ENCODE measurements at places on chromosomes 4 and X.

DNA sequence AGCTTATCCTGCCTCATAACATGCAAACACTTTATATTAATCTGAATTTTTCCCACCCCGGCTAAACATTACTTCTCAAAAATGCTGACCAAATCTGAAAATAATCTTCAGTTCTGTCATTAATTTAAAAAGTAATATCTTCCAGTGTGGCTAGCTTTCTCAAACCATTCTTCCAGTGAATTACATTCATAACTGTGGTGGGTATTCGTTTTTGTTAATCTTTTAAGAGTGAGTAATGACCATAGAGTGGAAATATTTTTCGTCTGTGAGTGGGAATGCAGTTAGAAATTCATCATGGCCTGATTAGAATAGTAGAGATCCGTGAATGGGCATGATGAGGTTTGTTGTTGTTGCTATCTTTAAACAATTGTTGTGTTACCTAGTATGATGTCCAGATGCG, 138.6 kb upstream of the SFRP2 start:
- DNase-seq: no peak

- no peak for DNase-seq
Measured at GRCh38 chrX:82585868-82586267, 922.2 kb upstream of the POU3F4 start.

GRCh38 chrX:40418813-40419195, 162.0 kb upstream of the ATP6AP2 start:
- DNase-seq: no peak

- DNase-seq: no peak
Measured at GRCh38 chrX:151336809-151337208, 60.2 kb upstream of the VMA21 start.

DNA sequence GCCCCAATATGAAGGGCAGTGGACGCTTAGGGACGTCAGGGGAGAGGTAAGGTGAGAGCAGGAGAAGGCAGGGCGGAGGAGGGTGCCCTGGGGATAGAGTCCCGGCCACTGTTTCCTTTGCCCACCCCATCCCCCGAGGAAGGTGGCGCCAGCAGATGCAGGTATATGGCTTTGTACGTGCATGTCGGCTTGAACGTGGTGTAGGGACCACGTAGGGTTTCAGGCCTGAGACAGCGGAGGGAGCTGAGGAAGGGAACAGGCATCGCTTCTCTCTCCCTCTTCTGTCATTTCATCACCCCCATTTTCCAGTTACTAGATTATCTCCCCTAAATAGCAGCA, 97.9 kb downstream of the PHKA2 start:
- no peak for DNase-seq

GRCh38 chr4:124095621-124096020, 616.9 kb downstream of the ANKRD50 start:
- DNase-seq: no peak

GRCh38 chr4:159069922-159070321, 33.0 kb upstream of the RAPGEF2 start:
- DNase-seq: no peak

DNA sequence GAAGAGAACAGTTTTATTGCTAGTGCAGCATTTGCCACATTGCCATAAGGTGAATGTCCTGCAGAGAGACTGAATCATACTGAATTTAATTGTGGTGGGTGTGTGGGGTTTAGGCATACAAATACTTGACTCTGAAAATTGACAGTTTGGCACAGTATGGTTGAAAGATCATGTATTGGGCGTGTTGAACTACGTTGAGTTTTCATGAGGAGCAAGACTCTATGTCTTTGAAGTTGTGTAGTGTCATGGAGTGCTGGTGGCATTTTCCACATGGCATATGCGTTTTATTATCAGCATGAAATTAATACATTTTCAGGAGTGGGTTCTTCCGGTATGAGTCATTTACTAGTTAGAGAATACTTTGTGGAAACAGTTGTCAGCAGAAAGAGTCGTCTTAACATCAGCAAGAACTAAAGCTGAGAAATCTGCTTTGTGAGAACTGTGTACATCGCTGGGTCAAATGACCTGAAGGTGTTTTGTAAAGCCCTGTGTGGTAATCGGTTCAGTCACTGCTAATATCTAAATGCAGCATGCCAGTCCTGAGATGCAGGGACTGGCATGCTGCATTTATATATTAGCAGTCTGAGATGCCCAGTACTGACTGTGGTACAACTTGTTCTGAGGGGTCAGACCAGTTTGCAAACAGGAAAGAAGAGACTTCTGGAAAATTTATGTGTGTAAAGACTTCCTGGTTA, 50.3 kb downstream of the ARHGAP10 start:
- DNase-seq: no peak

DNA sequence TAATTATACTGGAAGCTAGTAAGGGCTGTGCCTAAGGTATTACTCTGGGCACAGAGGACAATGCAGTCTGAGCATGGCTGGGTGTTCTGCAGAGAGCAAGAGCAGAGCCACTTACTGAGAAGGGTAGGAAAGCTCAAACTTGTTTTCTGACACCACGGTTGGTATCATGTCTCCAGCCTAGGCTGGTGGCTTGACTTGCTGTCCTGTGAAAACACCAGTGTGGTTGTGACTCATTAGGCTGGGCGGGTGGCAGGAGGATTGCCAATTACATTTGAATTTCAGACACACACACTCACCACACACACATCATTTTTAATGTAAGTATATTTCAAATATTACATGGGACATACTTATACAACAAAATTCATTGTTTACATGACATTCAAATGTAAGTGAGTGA, 19.7 kb upstream of the MTM1 start:
- DNase-seq: no peak

- DNase-seq: no peak
Measured at GRCh38 chr4:106852426-106852825, 183.7 kb downstream of the DKK2 start.

DNA sequence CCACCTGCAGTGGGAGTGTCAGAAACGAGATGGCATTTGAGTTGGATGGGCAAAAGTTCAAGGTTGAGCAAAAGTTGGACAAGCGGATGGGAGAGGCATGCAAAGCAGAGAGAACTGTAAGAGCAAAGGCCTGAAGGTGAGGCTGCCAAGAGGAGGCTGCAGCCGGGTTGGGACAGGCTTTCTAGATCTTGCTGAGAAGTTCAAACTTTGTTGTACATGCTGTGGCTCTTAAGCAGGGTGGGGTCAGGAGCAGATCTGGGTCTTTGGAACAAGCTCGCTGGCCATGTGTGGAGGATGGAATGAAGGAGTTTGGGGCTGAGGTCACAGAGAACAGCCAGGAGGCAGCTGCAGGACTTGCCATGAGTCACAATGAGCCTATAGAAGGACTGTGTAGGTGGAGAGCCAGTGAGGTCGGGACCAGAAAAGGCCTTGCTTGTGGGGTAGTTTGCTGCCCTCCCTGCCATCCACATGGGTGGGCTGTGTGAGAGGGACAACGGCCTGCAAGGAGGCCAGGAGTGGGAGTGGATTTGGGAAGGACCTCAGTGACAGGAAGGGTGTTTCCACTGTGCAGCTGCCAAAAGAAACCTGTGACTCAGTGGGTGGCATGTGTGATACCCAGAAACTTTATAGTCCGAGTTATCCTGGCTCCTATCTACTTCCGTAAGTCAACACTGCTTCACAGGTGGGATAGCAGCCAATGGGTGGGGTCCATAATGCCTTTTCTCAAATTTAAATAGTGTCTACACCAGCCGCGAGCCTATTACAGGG, 210.4 kb downstream of the MID1IP1 start:
- DNase-seq: no peak

Data from NCI-H524 treated with DMSO at 0.1 percent for 48 hours (cell line).